Stimulated activated CD8-positive, alpha-beta memory T cell treated with anti-CD3 and anti-CD28 coated beads, Interleukin-4, amount 100 ng/mL, for 1 hour (primary cell): ENCODE measurements at places on chromosomes 5 and 9.

DNA sequence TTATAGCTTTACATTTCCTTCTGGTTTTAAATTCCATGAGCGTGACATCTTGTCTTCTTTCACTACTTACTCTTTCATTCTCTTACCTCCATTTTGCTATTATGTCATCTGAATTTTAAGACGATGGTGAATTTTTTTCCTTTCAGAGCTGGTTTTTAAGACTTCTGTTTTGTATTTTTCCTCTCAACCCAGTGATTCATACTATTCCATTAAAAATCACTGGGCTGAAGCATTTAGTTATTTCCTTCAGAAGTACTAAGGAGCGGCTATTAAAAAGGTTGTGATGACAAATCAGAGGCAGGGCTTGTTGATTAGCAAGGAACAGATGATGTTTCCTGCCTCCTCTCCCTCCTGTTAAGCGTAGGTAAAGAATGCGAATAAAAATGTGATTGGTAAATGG lies 16.5 kb downstream of the AGXT2 start:
- DNase-seq: no peak

- DNase-seq: no peak
These were observed 227.8 kb downstream of the ARRDC3 start for GRCh38 chr5:91155274-91155673.

DNA sequence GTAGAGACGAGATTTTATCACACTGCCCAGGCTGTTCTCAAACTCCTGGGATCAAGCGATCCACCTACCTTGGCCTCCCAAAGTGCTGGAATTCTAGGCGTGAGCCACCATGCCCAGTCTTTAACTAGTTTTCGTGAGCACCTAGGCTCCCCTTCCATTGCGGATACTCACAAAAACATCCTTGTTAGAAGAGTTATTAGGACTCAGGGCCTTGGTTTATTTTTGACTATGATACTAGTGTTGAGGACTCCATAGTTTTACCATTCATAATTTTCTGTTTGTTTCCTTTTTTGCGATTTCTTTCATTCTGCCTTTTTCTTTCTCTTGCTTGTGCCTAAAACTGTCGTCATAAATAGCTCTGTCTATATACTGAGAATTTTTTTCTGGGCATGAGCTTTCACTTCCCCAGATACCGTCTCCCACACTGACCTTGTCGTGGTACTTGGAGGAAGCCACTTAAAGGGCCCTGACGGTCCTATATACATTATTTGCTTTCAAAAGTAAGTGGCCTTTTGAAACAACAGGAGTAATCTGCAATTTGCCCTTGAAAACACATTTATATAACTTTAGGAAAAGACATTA lies 5.2 kb downstream of the F2R start:
- no peak for DNase-seq

DNA sequence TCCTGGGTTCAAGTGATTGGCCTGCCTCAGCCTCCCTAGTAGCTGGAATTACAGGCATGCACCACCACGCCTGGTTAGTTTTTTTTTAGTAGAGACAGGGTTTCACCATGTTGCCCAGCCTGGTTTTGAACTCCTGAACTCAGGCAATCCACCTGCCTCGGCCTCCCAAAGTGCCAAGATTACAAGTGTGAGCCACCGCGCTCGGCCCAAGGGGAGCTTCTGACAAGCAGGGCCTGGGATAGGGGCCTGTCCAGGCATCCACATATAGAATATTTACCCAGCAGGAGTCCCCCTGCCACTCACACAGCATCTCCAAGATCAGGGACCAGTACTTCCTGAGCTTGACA lies 10.1 kb downstream of the IRF1 start:
- DNase-seq: no peak

GRCh38 chr5:169029661-169030274 lies 271.2 kb downstream of the SLIT3 start:
- no peak for DNase-seq

DNA sequence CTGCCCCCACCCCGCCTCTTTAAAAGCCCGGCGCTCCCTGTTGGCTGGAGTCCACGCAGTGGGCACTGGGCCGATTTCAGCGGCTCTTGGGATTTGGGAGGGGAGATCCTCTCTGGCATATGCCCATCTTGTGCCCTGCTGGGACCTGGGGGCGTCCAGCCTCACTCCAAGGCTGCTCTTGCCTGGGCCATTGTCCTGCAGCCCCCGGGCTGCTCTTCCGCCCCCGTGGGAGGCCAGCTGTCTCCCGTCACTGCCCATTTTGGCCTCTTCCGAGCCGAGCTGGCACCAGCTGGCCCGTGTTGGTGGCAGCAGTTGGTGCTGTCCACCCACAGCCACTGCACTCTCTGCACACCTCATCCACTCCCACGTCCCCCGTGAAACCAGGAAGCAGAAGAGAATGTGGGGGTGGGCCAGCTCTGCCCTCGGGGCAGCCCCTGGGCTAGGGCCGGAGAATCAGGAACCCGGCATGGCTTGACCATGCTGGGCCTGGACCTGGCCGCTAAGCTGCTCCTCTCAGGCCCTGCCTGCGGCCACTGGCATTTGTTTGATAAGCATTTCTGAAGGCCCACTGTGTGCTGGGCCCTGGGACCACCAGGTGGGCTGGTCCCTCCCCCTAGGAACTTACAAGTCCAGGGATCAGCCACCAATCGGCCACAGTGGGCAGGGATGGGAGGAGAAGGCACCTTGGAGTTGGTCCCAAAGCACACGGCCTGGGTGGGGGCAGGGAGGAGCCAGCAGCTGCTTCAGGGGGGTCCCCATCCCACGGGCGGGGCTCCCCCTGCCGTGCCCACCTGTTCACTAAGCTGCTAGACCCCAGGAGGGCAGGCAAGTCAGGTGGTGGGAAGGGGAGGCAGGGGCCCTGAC lies 2.2 kb downstream of the C8G start:
- DNase-seq: no peak

- DNase-seq: no peak
These were observed 63.8 kb upstream of the CCNG1 start for GRCh38 chr5:163373436-163374084.

DNA sequence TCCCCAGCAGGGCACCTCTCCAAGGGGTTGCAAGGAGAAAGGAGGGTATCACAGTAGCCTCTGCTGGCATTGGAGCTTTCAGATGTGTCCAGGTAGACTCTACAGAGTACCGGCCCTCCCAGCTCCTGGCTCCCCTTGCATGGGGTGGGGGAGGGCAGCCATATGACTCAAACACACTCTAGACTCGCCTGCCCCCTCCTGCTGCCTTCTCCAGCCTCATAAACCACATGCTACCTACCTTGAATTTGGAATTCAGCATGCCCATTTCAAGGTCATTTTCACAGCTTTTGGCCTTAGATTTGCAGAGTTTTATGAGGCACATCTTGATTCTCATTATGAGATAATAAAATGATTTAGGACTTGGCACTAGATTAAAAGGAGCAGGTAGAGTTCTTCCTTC lies 32.8 kb upstream of the SMIM32 start:
- no peak for DNase-seq

GRCh38 chr5:138946241-138946623 lies 71.1 kb upstream of the LRRTM2 start:
- DNase-seq: no peak

DNA sequence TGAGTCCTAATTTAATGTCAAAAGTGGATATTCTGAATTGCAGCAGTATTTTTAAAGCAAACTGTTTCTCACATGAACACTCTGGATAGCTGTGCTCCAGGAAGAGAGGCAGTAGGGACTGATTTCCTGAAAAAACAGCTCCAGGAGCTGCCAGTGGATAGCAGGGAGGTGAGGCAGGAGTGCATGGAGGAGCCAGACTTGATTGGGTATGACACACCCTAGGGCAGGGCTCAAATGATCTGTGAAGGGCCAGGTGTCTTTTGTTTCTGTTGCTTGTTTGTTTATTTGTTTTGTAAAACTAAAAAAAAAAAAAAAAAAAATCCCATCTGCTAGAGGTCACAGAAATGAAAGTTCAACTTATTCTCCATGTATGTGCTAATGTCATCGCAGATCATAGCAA lies 83.4 kb downstream of the ADRB2 start:
- DNase-seq: no peak

DNA sequence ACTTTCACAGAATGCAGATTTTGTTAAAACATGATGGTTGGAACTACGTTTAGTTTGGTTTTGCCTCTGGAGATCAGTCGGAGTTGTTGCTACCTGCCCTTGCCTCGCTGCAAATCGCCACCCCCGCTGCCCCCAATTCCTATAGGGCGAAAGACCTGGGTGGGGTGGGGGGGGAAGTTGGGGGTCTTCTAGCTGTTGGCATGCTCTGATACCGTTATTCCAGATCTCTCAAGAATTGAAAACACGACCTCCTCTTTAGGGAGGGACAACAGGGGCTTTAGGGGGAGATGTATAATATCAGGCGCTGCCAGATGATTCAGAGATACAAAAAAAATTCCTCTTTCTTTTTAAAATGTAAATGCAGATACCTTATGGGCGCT lies 36.4 kb upstream of the NFIB start:
- DNase-seq: no peak

DNA sequence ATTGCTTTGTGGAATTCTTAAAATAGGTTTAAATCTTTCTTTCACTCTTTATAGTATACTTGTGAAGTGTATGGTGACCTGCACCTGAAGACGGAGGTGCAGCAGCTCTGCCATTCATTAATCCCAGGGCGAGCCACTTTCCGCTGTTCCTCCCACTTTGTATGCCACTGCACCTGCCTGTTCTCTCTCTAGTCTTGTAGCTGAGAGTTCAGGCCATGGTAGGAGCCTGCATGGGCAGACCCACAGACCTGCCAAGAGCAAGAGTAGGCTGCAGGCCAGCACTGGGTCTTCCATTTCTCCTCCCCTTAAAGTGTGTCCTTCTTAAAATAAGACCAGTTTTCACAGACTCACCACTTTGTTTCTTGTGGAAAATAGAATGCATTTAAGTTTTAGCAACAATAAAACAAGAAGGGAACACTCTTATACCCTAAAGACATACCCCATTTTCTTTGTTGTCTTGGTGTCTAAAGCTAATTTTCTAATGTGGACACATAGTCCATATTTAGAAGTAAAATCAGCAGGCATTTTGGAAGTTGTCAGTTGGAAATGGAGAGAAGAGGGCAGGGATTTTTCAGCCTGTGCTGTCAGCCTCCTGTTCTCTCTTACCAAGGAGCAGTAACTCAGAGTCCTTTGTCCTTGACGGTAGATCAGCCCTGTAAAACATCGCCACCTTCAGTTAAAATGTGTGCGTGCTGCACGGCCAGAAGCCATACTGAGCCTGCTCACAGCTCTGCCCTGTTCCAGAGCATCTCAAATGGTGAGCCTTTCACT lies 103.2 kb downstream of the SNCAIP start:
- no peak for DNase-seq

- no peak for DNase-seq
These were observed 4.3 kb downstream of the FOXB2 start for GRCh38 chr9:77023726-77024125.

- DNase-seq: no peak
These were observed 15.5 kb upstream of the SLC36A3 start for GRCh38 chr5:151318850-151319732.

GRCh38 chr5:99460701-99461100 lies 531.9 kb upstream of the CHD1 start:
- no peak for DNase-seq

- DNase-seq: no peak
These were observed 8.4 kb downstream of the UBTD2 start for GRCh38 chr5:172274951-172275753.

- DNase-seq: no peak
These were observed 182.2 kb upstream of the ANKRD55 start for GRCh38 chr5:56415356-56415765.

- DNase-seq: no peak
These were observed 416.3 kb downstream of the NR2F1-AS1 start for GRCh38 chr5:93164690-93165089.

DNA sequence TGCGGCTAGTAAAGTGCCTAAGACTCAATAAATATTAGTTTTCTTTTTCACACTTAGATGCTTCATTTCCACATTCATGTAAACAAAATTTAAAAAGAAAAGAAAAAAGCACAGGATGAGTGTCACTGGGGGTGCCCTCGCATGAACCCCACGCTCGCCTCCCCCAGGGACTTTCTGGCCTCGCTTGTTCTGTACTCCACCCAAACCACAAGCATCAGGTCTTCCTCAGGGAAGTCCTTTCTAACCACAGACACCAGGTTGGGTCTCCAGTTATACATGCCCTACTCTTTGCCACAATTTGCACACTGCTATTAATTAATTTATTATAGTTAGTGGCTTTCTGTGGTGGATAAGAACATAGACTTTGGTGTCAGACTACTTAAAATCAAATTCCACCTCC lies 92.4 kb downstream of the RORB start:
- DNase-seq: no peak

- no peak for DNase-seq
These were observed 50.2 kb upstream of the RNF38 start for GRCh38 chr9:36450110-36450732.

DNA sequence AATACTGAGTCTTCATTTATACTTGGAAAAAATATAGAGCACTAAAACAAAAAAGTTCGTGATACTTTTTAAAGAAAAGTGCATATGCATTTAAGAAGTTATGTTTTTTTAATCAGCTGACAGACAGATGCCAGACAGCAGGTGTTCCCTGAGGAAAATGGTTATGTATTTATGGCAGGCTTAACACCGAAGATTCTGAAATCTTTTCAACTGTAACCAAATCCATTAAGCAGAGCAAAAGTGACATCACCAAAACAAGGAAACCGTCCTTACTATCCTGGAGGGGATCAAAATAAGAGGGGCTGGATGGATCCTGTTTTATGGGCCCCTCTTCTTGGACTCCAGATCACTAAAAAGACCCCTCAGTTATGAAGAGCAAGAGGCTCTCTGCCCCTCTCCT lies 404.9 kb upstream of the ADAMTS16 start:
- no peak for DNase-seq

- no peak for DNase-seq
These were observed 63.8 kb downstream of the BNC2 start for GRCh38 chr9:16806674-16807073.

- DNase-seq: no peak
These were observed 75.6 kb downstream of the VCAN start for GRCh38 chr5:83547161-83547560.
